Activated CD4-positive, alpha-beta T cell treated with anti-CD3 and anti-CD28 coated beads, Interleukin-2, amount 50 U/mL, for 1 hour (primary cell): ENCODE measurements at places on chromosomes 6 and 20.

- DNase-seq = no peak
These were observed 217.0 kb downstream of the TBX18 start for GRCh38 chr6:84547341-84547801.

- DNase-seq = peak; percentile 79
These were observed at the start of gene PHF1 for GRCh38 chr6:33410711-33411631. TSS of gene PHF1 (plus strand) at chr6:33411014. CDS start at chr6:33412264, 1,250 bp downstream.

- no peak for DNase-seq
These were observed 23.2 kb downstream of the PAK5 start for GRCh38 chr20:9815632-9816031.

- no peak for DNase-seq
These were observed 102.1 kb downstream of the FLRT3 start for GRCh38 chr20:14235355-14235754.

GRCh38 chr6:51644426-51644825 lies 443.0 kb downstream of the PKHD1 start:
- no peak for DNase-seq

DNA sequence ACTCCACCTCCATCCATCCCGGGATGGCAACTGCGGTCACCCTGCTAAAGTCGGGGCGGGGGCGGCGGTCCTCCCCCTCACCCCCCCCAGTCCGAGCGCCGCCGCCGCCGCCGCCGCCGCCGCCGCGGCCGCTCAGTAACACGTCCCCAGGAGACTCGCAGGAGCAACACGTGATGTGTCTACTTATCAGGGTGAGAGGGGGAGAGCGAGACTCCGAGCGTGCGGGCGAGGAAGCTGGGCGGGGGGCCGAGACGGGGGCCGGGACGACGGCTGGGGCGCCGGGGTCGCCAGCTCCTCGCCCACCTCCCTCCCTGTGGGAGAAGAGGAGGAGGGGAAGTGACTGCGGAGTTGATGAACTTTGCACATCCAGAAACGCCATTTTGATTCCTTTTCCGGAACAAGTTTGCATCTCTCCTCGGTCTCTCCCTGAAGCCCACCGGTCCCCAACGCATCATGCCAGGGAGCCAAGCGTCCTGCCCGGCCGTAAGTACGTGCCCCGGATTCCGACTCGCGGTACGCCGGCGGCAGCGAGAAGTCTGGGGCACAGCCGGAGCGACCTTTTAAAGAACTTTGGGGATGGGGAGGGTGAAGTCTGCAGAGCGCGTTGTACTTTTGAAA lies at the start of gene RREB1:
TSS of gene RREB1 (plus strand) at position 384 of the 618 bp plus-strand sequence. CDS start 73,951 bp downstream, outside the sequence.
- peak; percentile 52 for DNase-seq

- DNase-seq = no peak
These were observed 4.0 kb downstream of the CUL9 start for GRCh38 chr6:43186019-43186418.

DNA sequence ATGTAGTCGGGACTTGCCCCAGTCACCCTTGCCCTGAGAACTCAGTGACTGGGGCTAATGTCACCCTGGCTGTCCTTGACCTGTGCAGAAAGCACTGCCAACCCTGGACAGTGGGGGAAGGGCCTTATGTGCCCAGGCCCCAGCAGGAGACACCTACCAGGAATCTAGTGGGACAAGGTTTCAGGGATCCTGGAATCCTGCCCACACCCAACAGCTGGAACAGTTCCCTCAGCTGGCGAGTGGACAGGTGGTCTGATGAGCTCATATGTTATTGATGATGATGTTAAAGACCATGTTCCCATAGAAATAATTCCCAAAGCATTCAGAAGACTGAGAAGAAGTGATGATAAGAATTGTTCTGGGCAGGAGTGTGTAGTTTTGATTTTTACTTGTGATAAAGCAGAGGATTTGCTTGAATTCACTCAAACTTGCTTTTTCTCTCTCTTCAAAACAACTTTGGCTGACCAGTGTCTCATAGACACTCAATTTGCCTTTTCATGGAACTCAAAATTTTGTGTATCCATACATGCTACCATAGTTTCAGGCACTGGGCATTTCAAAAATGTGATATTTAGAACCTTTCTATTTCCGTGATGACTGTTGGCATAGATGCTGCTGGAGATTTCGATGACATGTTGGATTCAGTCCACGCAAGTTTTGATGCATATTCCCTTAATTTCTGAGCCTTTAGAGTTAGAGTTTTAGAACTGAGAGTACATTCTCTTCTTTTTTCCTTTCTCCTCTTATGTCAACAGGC lies 79.3 kb downstream of the SLC22A3 start:
- no peak for DNase-seq

- no peak for DNase-seq
These were observed 2.9 kb downstream of the RAB32 start for GRCh38 chr6:146546443-146547043.

DNA sequence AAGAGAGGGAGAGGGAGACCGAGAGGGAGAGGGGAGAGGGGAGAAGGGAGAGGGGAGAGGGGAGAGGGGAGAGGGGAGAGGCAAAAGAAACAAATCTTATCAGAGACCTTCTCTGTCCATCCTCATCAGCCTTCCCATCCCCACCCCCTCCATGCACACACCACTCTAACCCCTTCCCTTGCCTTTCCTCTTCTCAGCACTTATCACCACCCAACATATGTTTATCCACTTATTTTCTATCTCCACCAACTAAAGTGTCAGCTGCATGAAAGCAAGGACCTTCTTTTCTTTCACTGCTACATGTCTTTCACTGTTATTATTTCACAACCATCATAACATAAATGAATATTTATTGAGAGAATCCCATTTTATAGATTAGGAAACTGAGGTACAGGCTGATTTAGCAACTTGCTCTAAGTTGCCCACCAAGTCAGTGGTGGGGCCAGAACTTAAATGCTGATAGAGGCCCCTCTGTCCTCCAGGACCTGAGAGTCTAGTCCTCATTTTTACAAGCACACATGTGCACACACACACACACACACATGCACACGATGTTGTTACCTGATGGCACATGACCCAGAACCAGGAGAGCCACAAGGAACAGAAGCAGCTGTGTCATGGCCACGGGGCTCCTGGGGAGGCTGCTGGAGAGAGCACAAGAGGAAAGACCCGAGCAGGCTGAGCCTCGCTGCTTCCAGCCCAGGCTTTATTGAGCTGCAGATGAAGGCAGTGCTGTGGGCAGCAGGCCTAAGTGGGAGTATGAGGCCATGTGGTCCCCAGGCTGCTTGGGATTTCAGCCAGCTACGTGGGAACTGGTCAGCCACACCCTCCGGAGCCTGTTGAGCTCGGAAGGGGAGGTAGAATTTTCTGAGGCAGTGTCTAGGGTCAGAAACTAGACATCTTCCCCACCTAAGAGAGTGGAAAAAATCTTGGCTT lies 2.3 kb downstream of the DEFB124 start:
- DNase-seq = no peak

GRCh38 chr6:138507977-138508675 lies 8.8 kb upstream of the NHSL1 start:
- no peak for DNase-seq

DNA sequence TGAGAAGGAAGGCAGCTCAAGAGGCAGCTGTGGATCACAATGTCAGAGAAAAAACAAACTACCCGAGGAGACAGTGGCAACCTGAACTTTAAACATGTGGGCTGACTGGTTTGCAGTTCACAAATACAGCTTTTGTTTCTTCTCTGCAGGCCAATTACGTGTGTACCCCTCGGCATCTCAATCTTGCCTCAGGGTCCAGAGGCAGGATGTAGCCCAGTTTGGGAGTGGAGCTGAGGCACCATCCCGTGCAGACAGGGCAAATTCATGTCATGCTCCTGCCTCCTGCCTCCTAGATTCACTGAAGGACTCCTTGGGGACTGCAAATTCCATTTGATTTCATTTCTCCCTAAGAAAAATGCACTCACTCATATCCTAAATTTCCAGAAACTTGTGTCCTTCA lies 94.2 kb upstream of the KCNK16 start:
- no peak for DNase-seq

DNA sequence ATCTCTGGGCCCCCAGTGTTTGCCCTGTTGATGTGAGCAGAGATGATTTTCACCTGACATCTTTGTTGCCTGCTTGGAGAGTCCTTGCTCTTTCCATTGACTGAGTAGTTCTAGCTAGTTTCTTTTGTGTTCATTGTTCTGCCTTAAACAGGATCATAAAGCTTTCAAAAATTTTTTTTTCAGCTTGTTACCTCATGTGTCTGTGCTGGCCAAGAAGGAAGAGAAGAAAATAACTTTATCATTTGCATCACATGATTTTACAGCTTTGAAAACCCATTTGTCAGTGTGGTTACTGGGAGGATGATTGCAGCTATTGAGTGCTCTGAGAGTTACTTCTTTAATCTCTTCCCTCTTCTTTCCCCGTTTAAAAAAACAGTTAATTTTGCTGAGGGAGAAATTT lies 16.0 kb downstream of the FOXO3 start:
- DNase-seq = no peak

DNA sequence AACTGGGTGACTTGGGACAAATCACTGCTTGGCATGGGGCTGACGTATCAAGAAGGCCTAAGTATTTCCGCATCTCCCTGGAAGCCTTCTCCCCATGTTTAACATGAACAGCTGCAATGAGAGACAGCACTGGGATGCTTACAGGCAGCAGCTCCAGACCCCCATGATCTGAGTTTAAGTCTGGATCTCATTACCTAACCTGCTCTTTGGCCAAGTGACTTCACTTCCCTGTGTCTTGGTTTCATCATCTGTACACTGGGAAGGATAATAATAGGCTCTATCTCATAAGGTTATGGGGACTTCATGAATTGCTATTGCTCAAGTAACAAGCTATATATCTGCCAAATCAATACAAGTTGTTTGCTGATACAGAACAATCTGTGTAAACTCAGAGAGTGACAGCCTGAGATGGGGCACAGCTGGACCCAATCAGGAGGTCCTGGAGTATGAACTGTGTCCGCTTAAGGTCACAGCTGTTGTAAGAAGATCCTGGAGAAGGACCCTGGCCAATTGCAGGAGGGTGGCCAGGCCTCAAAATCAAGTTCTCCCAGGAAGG lies 56.0 kb downstream of the TGM2 start:
- DNase-seq = no peak

DNA sequence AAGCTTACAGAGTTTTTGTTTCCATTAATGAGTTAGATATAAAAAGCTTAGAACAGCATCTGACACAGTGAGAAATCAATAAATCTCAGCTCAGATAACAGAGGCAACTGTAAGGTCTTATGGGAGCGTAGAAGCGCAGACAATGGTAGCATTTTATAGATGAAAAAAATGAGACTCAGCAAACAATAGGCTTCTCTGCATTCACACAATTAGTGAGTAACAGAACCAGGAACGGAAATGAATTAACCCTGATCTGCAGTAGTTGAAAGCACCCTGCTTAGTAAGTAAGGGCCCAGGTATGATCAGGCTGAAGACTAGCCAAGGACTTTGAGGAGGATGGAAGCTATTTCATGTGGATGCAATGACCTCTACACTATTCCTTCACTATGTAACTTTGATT lies 147.2 kb upstream of the EYA4 start:
- DNase-seq = no peak

DNA sequence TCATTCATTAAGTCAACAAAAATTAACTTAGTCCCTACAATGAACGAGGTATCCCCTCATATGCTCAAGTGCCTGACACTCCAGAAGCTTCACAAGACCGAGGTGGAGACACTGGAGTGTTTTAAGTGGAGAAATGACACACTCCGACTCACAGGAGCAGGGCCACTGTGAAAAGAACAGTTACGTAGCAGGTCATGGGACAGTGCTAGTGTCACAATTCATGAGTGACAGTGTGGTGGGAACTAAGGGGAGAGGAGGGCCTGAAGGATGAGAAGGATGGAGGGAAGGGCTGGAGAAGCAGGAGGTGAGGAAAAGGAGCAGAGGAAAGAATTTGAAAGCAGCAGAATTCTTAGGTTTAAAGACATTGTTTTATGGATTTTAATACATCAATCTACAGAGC lies 1.3 kb upstream of the HLA-A start:
- DNase-seq = no peak

- DNase-seq = no peak
These were observed 205.5 kb downstream of the TFAP2B start for GRCh38 chr6:51024126-51024525.

GRCh38 chr20:46974669-46975434 lies 80.2 kb downstream of the EYA2 start:
- DNase-seq = no peak

DNA sequence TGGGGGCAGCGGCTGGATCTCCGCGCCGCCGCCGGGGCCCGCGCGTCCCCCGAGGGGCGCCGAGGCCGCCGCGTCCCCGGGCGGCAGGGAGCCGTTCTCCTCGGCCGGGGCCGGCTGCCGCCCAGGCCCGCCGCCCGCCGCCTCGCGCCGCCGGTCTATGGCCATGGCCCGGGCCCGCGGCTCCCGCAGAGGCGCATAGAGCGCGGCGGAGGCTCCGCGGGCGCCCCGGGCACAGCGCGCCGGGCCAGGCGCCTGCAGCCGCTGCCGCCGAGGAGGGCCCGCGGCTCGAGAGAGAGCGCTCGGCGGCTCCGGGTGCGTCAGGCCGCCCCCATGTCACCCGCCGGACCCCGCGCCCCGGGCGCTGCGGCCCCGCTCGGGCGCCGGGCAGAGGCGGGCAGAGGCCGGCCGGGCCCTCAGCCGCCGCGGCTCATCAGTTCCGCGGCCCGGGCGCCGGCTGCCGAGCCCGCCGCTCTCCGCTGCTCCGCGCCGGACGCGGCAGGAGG lies 404 bp downstream of the SLC22A23 start:
- no peak for DNase-seq

- no peak for DNase-seq
These were observed 37.0 kb downstream of the BAK1 start for GRCh38 chr6:33543116-33543515.

DNA sequence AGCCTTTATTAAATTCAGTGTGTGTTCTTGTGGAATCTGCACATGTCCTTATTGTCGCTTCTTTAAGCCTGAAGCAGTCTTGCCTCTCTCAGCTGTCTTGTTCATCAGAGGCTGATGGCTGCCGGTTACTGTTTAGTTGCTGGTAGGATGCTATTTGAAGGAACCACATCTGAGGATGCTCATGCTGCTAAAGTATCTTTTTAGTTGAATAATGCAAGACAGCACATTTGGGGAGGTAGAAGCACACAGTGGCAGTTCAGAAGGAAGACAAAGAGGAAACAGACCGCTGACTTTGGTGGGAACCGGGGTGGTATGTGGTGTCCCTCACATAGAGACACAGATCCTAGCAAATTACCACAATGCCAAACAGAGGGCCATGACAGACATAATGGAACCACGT lies 144.2 kb upstream of the HDDC2 start:
- no peak for DNase-seq

DNA sequence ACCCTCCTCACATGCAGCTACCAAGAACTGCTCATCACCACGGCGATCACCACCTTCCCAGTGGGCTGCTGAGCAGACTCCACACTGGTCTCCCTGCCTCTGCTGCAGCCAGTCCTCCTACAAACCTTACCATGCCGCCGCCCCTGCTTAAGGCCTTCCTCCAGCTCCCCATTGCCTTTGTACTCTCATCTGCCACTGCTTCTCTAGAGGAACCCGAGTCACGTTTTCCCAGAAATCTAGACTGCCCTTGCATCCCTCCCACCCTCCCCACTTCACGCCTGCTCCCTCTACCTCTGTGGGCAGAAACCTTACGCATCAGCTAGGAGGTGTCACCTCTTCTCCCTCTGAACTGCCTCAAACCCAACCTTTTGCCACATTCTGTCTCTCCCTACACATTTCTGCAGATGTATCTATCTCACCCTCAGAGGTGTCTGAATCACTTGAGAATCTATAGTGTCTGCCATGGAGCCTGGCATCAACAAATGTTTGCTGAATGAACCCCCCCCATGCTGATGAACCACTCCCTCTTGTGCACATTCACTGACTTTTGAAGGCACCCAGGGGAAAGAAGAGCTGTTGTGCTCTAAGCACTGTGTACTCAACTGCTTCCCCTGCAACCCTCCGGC lies 4.3 kb downstream of the E2F1 start:
- DNase-seq = no peak

GRCh38 chr6:146887447-146888077 lies 288.8 kb downstream of the ADGB start:
- DNase-seq = no peak

GRCh38 chr6:36650848-36651478 lies 27.6 kb upstream of the CDKN1A start:
- no peak for DNase-seq
